Fibroblast of the conjunctiva (primary cell): ENCODE measurements at places on chromosomes 5 and 9.

- DNase-seq = no peak
Observed at GRCh38 chr5:139776861-139777260, 18.7 kb upstream of the PSD2 start.

- DNase-seq = no peak
Observed at GRCh38 chr5:168011096-168011495, 280.3 kb upstream of the WWC1 start.

DNA sequence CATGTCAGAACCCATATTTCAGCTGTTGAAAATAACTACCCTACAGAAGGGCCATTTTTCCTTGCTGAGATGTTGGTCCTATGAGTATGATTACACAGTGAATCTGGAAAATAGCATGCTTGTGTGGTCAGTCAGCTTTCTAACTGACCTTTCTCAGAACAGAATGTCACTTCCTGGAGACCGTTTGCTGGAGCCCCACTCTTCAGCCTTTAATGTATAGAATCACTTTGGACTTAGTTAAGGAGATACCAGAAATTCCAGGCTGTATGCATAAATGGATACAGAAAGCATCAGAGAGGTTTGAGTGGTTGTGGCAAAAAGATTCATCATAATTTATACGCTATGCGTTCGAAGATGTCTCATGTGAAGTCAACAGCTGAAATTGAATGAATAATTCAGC lies 488.1 kb downstream of the EBF1 start:
- no peak for DNase-seq

- DNase-seq = no peak
Observed at GRCh38 chr9:114037961-114038723, 40.0 kb downstream of the AMBP start.

GRCh38 chr5:77957-78804 lies 13.8 kb upstream of the PLEKHG4B start:
- DNase-seq = no peak

DNA sequence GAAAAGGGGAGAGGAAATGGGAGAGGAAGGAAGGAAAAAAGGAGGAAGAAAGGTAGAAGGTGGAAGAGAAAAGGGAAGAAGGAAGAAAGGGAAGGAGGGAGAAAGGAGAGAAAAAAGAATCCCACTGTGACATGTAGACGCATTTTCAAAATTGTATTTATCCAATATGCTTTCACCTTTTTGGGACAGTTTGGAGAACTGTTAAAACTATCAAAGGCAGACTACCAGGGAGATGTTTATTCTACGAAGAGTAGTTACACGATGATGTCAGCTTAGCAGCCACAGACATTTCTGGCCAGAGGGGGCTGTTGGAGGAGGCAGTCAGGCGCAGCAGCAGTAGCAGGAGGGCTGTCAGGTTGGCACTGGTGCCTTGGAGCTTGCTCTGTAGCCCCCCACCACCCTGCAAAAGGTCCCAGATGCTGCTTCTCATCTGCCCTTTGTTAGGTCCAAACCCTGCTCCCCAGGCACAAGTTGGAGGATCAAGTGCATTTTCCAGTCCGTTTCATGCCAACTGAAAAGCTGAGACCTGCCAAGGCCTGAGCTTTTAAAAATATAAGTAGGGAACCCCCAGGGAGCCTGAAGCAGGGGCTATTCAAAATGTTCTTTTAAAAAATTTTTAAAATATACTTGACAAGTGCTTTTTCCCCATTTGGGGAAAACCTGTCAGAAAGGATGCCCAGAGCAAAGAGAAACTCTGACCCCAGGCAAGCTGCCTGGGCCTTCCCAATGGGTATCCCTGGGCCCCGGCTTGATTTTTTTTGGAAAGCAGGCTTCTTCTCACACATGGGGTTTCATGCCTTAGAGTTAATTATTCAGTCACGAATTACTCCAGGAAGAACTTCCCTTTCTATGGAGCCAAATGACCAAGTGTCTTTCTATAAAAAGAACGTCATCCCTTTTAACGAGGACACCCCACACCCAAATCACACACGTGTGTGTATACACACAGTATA lies 203.3 kb downstream of the SLIT3 start:
- DNase-seq = no peak

DNA sequence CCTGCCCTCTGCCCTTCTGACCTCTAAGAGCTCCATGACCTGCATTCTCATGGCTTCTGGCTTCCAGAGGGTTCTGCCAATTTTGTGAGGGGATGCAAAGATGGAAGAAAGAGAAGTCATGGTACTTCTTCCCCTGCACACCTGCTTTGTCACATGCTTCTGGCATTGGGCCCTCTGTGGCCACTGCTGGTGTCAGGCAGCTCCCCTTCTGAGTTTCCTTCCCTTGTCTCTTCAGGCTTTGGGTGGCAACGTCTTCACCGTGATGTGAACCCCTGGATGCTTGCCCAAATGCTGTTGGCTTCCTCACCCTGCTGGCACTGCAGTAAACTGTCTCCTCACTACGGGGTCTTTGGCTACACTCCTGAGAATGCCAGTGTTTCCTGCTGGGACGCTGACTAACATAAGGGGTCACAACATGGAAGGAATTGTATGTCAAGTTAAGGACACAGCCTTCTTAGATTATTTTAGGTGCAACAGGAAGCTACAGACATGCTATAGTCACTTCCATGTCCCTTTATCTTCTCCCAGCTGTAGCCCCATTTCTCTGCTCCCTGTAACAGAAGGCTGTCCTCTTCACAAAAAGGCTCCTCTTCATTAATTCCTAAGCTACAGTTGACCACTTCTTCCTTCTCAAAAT lies 8.9 kb upstream of the CLINT1 start:
- no peak for DNase-seq

DNA sequence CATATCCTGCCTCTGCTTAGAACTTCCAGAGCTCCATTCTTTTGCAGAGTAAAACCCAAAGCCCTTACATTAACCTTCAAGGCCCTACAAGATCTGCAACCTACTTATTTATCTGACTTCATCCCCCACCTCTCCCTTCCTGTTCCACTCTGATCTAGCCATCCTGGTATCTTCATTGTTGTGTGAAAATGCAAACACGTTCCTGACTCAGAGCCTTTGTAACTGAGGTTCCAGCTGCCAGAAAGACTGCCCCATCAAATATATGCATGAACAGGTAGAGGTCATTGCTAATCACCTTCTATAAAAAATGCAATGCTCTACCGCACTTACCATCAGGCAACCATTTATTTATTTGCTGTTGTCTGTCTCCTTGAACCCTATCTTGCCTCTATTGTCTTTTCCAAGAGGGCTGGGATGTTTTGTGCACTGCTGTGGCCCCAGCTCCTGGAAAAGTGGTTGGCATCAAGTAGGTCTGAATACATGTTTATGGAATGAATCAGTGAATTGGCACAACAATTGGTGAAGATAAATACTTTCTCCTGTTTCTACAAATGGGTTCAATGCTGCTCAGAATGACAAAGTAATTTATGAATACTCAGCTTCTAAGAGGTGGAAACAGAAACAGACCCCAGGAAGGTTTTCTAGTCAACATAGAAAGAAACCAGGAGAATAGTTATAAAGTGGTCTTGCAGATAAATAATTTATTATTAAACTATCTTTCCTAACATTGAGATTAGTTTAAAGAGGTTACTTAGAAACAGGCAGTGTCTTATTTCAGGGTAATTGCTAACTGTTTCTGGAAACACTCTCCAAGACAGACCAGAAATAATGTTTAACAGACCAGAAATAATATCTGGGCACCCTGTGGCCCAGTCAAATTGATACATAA lies 230.6 kb upstream of the CD180 start:
- DNase-seq = no peak

- no peak for DNase-seq
Observed at GRCh38 chr9:98218562-98219363, 26.3 kb upstream of the CORO2A start.

- DNase-seq = no peak
Observed at GRCh38 chr9:83012168-83012921, 50.6 kb downstream of the RASEF start.

- no peak for DNase-seq
Observed at GRCh38 chr9:123329329-123329955, 26.6 kb upstream of the CRB2 start.

GRCh38 chr5:179699616-179700237 lies 960 bp downstream of the CANX start:
- no peak for DNase-seq

DNA sequence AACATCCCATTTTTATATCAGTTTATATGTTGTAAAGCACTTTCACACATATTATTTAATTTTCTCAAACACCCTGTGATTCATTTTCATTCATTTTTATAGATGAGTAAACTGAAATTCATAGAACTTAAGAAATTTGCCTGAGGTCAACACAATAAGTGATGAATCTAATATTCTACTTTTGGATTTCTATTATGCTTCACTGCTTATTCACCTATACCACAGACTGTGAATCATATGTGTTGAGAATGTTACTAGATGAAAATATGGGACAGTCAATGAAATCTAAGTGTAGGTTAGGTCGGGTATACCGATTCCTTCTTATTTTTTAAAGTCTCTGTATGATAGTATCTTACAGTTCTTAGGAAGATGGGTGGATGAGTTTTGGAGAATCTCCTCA lies 24.8 kb downstream of the CDC37L1 start:
- no peak for DNase-seq

DNA sequence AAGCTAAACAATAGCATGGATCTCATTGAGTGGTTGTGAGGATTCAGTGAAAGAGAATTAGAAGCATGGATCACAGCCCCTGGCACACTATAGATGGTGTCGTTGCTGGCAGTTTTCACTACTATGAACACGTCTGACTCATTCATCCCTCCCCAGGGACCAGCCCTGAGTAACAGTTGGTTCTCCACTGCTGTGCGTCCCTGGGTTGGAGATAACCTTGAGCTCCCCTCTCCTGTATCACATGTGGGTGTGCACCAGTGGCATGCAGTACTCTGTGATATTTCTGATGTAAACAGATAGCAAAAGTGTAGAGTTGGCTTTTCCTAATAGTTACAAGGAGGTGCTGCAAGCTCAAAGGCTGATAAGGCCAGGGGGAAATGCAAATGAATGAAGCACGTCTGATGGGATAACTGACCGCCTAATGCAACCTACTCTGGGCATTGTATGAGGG lies 8.8 kb upstream of the LCP2 start:
- DNase-seq = peak; percentile 75

- DNase-seq = no peak
Observed at GRCh38 chr9:13111778-13112177, 167.7 kb downstream of the MPDZ start.

GRCh38 chr9:124279531-124280175 lies 21.9 kb downstream of the NEK6 start:
- DNase-seq = no peak

GRCh38 chr9:21452681-21453080 lies 12.4 kb downstream of the IFNA1 start:
- DNase-seq = no peak

GRCh38 chr5:60437308-60437707 lies 262.7 kb downstream of the DEPDC1B start:
- DNase-seq = no peak

GRCh38 chr5:5739490-5739945 lies 317.0 kb downstream of the ICE1 start:
- DNase-seq = no peak

GRCh38 chr9:92423612-92424011 lies 659 bp downstream of the OMD start:
- DNase-seq = no peak

DNA sequence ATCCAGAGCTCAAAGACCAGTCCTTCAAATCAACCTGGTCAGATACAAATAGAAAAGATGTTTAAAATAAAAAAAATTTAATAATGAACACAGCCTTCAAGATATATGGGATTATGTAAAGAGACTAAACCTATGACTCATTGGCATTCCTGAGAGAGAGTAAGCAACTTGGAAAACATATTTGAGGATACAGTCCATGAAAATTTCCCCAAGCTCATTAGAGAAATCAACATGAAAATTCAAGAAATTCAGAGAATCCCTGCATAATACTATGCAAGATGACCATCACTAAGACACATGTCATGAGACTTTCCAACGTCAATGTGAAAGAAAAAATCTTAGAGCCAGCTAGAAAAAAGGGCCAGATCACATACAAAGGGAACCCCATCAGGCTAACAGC lies 512.9 kb upstream of the PTGER4 start:
- DNase-seq = no peak

- DNase-seq = no peak
Observed at GRCh38 chr9:118529624-118530214, 825.5 kb downstream of the TLR4 start.

- no peak for DNase-seq
Observed at GRCh38 chr5:39428640-39429039, 3.9 kb upstream of the DAB2 start.

- DNase-seq = no peak
Observed at GRCh38 chr5:37905230-37905629, 65.4 kb upstream of the GDNF start.

GRCh38 chr5:31048282-31049270 lies 144.9 kb upstream of the CDH6 start:
- no peak for DNase-seq

GRCh38 chr5:138468133-138468965 lies 3.1 kb downstream of the EGR1 start:
- no peak for DNase-seq

DNA sequence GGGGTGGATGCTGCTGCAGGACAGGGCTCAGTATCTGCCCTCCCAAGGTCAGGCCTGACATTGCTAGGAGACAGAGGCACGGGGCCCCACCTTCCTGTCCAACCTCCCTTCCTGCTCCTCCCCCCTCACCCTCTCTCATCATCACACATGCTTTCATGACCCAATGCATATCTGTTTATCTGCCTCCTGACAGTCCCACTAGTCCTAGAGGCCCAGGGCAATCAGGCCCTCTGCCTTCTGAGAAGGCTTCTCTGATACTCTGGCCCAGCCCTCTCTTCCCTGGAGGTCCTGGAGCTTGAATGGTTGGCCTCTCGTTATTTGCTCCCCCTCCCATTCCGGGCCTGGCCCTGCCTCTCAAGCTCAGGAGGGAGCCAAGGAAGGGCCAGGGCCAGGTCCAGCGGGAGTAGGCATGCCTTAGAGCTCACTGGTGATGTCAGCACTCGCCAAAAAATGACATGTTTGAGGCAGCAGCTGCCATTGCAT lies 90.6 kb upstream of the SAP30L start:
- DNase-seq = no peak

GRCh38 chr9:133560944-133561343 lies 26.4 kb downstream of the ADAMTSL2 start:
- DNase-seq = no peak

DNA sequence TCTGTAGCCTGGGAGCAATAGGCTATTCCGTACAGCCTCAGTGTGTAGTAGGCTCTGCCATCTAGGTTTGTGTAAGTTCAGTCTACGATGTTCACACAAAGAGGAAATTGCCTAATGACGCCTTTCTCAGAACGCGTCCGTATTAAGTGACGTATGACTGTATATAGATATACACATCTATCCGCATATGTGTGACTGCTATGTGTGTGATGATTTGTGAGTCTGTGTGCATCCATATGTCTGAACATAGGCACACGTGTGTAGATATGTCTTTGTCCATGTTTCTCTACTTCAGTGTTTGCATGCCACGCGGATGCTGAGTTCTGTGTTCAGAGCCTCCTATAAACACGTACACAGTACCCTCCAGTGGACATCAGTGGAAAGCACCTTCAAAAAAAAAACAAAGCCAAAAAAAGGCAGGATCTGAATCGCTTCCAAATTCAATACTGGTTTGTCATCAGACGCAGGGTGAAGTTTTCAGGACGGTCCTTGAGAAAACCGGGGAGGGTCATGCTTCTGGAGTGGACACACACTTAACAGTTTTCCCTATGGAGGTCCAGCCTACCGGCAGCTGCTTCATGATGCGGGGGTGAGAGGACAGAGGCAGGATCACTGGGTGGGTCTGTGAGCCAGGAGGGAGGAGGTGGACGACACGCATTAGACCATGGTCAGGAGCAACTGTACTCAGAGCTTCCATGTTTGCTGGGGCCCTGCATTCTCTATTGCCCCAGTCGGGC lies 29.5 kb upstream of the ALDH1B1 start:
- peak; percentile 63 for DNase-seq
